ENCODE measurements at places on chromosomes 1 and 21.

DNA sequence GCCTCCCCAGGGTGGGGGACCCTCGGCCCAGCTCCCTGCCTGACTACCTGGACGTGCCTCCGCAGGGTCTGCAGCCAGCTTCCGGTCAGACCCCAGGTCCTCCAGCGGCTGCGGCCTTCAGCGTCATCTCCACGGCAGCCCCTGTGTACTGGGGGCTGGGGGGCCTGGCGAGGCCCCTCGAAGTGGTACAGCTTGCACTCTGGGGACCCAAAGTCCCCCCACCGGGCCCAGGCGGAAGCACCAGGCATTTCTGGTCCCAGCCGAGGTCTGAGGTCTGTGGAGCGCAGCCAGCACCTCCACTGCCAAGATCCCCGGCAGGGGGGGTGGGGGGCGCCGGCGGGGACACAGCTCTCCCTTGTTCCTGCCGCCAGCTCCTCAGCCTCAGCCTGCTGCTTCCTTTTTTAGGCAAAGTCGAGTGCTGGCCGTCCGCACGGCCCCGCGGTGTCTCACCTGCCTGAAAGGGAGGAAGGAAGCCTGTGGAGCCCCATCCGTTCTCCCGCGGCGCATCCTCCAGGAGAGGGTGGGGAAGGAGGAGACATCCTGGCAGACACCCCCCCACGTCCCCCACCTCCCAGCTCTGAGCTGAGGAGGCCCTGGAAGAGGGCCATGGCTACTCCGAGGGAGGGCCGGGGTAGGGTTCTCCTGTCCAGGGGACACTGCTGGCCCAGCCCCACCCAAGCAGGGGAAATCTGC is 1.2 kb upstream of the VWA1 start:
- no peak for DNase-seq

DNA sequence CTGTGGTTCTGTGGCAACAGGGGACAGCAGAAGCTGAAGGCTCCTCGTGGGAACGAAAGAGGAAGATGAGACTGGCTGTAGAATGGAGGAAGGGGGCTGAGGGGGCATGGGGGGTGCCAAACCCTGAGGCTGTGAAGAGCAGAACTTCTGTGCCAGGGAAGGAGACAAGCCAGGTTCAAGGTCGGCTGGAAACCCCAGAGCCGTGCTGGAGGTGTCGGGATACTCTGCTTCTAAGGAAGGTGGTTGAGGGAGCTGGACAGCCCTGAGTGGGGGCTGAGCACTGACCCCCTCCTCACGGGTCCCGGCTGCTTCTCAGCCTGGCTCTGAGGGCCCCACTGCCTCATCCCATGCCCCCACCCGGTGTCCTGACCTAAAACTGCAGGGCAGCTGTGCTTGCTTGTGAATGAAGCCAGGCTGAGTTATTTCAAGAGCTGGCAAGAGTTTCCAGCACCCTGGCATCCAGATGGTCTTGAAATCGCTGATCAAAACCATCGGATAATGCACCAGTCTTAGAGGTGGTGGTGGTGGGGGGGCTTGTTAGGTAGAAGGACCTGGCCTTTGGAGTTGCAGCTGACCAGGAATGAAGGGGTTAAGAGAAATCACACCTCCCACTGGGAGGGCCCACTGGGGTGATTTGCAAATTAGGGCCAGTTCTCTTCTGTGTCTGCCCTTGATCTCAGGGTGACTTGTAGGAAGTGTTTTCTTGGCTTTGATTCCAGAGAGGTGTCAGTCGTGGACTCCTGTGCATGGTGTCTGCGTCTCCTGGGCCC is 218.9 kb upstream of the C1orf174 start:
- DNase-seq: no peak

- DNase-seq: no peak
Observed at GRCh38 chr1:201912832-201913231, 24.1 kb downstream of the SHISA4 start.

DNA sequence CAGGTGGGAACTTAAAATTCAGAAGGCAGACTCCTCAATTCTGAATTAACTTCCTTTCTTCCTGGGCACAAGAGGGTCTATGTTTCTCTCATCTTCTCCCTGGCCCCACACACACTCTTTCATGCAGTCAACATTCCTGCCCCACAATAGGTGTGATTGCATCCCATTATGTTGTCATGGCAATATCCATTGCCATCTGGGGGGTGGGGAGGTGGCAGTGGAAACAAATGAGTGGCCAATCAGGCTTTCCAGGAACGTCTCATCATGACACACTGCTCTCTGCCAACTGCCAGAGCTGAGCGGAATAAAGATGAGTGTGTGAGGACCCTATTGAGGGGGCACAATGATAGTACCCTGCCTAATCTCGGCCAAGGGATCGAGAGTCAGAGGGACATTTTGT is 80.4 kb downstream of the KCND3 start:
- no peak for DNase-seq

DNA sequence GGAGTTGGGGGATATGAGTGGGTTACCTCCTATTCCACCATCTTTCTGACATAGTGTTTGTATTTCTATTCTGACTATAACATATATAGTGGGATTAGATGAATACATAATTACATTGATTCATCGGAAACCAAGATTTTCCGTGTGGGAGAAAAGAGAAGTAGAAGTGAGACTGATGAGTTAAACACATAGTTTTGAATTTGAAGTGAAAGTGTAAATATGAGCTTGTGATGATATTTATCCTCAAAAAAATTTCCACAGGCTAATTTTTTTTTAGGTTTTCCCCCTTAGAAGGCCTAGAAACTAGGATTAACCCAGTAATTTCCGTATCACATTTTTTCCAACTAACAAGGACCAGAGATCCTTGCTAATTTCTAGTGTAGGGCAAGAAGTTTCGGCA is 6.9 kb downstream of the CD1B start:
- DNase-seq: no peak

Measured in activated CD4-positive, alpha-beta T cell treated with anti-CD3 and anti-CD28 coated beads for 4 hours (primary cell).